ENCODE measurements at places on chromosomes 4 and X. TPM values are rescaled to one million over a fixed set of nuclear protein-coding genes. Genes with fewer than 3 reads are reported as not detected.

- no peak for DNase-seq
Measured at GRCh38 chr4:158825433-158826036, 56.7 kb downstream of the FNIP2 start.

Gene STK26
- 38.5 TPM for total RNA-seq

- no peak for DNase-seq
Measured at GRCh38 chr4:123235431-123235830, 161.2 kb upstream of the SPRY1 start.

DNA sequence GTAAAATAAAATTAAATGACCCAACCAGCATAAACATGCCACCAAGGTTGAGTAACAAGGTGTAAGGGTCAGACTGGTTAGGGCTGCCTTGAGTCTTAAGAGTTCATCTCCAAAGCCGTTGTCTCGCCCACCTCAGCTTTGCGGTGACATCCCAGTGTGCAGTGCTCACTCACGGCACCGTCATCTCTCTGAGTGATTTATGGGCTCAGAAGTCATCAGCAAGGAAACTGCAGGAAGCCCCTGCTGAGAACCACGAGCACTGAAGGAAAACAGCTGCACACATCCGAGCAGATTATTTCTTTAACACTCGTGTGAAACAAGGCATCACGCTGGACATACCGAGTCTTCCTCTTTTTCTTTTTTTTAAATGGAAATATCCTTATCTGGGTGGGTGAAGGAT is 411.1 kb downstream of the TRIML1 start:
- DNase-seq: no peak

- DNase-seq: no peak
Measured at GRCh38 chr4:126037231-126037630, 722.5 kb downstream of the FAT4 start.

DNA sequence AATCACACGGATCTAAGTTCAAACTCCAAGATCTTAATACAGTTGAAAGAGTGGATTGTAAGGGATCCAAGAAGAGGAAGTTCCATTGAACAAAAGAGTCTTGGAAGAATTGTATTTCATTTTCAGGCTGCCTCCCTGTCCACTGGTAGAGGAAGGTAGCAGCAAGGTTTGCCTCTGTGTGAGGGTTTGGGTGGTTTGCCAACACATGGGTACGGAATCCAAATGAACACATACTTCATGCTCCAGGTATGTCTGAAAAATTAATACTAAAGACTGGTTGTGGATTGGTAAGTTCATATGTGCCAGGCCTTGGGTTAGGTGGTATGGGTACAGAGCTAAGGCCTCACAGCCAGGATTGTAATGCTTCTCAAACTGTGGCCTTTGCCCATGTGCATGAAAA is 523.6 kb upstream of the BOD1L1 start:
- no peak for DNase-seq

Gene TMEM156
- total RNA-seq: 10.4 TPM

- DNase-seq: no peak
Measured at GRCh38 chrX:66489339-66489738, 149.5 kb downstream of the EDA2R start.

DNA sequence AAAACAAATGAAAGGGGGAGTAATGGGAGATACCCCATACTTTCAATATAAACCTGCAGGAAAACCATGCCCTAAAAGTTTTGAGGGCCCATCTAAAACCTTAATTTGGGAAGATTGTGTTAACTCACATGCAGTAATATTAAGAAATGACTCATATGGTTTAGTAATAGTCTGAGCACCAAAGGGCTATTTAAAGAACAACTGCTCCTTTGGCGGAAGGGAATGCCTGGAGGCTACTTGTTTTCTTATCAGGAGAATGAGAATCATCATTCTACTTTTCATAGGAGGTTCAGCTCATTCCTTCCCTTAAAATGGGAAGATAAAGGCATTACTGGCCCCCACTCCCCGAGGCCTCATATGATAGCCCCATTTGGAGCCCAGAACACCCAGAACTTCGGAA is 47.6 kb downstream of the SPIN3 start:
- no peak for DNase-seq

Measured in Calu3 (cell line).